ENCODE measurements at places on chromosomes 6 and 20.

- DNase-seq = no peak
Observed at GRCh38 chr6:108113557-108114519, 39.3 kb upstream of the OSTM1 start.

- no peak for DNase-seq
Observed at GRCh38 chr6:142378138-142378875, 76.5 kb downstream of the ADGRG6 start.

DNA sequence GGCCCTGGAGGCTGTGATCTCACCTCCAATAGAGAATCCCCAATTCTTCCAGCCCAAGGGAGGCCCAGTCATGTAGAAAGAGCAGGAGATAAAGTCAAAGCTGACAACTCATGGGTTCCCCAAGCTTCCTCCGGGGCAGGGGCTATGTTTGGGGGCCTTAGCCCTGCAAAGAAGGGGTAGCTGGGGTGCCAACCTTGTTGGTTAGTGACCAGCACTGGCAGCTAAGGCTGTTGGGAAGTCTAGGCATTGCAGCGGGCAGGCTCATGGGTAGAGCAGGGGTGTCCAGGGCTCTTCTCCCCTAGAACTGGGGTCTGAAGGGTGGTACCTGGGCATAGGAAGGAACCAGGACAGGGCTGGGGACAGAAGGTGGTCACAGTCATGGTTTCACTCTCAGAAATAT lies 36.4 kb downstream of the TGM2 start:
- no peak for DNase-seq

- DNase-seq = no peak
Observed at GRCh38 chr6:45185403-45186251, 142.5 kb upstream of the RUNX2 start.

GRCh38 chr20:10307359-10307735 lies 88.7 kb downstream of the SNAP25 start:
- no peak for DNase-seq

- no peak for DNase-seq
Observed at GRCh38 chr20:44532981-44533331, 11.1 kb upstream of the SERINC3 start.

- DNase-seq = no peak
Observed at GRCh38 chr6:160960839-160961238, 30.7 kb upstream of the MAP3K4 start.

DNA sequence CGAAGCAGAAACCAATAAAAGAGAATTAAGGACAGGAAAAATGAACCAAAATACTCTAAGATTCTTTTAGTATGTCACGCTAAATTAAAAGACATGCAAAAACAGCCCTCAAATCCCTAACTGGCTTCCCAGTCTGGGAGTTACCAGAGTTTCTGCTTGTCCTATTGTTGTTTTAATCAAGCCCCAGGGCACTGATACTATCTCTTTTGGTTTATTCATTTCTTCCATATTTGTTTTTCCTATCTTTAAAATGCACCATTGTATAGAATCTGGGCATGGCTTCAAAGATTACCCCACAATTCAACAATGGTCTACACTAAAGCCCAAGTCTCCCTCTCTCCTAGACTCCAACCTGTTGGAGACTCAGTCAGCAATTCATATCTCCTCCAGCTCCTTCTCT lies 169.1 kb downstream of the MYLK4 start:
- no peak for DNase-seq

DNA sequence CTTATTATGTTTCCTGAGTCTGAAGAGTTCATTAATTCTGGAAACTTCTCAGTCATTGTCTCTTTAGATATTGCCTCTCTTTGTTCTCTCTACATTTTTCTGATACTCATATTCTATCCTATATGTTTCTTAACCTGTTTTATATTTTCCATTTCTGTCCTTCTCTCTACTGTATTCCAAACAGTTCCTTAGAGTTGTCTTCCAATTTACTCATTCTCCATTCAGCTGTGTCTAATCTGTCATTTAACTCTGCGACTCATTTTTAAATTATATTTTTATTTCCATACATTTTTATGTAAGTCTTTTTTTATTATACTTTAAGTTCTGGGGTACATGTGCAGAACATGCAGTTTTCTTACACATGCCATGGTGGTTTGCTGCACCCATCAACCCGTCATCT lies 251.8 kb downstream of the NRN1 start:
- no peak for DNase-seq

DNA sequence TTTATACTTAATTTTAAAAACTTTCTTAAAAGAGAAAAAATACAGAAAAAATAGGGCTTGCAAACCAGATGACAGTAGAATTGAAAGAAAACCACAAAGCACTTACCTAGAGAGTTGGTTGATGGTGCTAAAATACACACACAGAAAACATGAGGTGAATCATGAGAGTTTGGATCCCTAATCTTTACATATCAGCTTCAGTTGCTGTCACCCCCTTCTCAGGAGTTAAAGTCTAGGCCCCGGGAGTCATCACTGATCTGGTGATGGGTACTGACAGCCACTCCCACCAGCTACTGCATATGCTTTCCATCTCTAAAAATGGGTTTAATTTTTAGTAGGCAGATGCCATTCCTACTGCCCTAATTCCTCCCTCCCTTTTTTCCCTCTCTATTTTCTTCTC lies 16.7 kb downstream of the TSBP1 start:
- DNase-seq = no peak

DNA sequence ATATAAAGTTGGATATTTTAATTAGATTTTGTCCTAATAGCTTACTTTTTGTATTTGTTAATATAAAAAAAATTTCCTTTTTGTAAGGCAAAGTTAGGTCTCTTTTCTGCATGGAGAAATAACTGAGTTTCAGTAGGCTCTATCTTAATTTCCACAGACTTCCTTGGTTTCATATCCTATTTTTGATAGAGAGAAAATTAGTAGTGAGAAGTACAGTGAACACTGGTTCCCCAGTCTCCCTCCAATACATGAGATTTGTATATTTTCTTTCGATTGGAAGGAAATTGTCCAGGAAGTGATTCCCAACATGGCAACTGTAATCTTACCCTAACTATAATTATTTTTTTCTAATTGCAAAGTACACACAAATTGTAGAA lies 26.4 kb downstream of the TRIM27 start:
- DNase-seq = no peak
